ENCODE measurements at places on chromosomes 13 and 19.

- DNase-seq = no peak
Measured at GRCh38 chr19:29372921-29373797, 152.6 kb upstream of the VSTM2B start.

DNA sequence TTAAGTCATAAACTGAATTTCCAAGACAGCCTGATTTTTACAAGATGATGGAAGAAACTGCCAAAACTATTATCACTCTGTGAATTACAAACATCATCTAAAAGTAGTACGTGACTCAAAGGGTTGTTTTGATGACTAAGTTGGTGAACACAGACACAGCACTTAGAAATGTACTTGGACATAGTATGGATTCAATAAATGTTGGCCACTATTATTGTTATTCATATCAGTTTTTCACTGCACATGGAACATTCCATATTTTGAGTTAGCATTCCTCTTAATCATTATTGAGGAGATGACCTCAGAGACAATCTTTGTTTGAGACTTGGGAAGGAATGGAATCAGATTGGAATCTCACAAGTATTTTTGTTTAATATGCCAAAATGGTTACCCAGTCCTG lies 172.9 kb downstream of the OXGR1 start:
- DNase-seq = no peak

DNA sequence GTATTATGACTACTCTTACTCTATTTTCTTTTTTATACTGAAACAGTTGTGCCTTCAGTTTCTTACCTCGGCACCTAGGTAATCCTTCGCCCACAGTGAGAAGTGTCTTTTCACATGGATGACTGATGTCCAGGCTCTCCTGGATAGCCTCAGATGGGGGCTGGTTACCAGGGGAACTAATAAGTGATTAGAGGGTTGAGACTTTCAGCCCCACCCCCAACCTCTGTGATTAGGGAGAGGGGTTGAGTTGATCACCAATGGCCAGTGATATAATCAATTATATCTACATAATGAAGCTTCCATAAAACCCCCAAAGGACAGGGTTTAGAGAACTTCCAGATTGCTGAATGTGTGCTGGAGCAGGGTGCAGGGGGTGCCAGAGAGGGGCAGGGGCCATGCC lies 43.0 kb upstream of the GPR183 start:
- no peak for DNase-seq

DNA sequence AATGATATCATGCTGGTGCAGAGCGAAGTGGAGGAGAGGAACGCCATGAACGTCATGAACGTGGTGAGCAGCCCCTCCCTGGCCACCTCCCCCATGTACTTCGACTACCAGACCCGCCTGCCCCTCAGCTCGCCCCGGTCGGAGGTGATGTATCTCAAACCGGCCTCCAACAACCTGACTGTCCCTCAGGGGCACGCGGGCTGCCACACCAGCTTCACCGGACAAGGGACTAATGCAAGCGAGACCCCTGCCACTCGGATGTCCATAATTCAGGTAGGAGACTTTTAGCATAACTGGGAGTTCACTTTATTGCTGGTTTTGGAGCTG lies 3.3 kb downstream of the PCDH17 start:
- no peak for DNase-seq

DNA sequence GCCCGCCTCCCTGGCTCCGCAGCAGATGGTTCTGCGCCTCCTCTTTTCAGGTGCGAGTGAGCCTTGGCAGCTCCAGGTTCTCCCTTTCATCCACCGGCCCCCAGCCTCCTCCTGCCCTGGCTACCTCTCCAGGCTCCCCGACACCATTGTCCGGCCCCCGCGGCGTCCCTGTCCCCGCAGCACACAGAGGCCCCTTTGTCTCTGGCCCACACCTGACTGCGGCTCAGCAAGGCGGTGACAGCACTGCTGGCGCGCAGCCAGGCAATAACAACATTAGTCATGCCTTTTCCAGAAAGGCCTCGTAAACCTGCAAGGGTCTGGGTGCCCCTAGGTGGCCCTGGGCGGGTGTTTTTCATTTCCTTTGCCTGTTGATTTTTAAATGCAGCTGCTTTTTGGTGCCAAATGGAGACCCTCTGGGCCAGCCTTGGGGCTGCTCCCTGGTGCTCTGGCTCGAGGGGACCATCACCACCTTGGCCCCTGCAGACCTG lies 73.2 kb upstream of the MEDAG start:
- DNase-seq = no peak

DNA sequence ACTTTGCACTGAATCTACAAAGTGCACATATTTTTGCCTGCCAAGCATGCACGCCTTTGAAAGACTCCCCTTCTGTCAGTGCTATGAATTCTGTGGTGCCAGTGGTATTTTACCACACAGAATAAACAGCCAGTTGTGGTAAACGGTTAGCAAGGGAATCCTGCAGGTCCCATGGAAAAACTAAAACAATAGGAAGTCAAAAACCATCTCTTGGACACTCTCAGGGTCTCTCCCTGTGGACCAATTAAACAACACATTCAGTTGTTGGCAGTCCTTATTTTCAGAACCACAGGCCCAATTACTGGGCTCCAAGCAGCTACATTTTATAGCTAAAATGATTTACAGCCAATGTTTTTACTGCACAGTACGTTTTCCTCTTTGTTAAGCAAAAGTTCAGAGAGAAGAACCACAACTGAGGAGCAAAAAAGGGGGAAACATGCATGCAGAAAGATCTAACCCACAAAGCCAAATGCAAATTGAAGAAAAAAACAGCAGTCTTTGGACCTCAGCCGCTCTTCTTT lies 116.9 kb downstream of the KCTD12 start:
- no peak for DNase-seq

DNA sequence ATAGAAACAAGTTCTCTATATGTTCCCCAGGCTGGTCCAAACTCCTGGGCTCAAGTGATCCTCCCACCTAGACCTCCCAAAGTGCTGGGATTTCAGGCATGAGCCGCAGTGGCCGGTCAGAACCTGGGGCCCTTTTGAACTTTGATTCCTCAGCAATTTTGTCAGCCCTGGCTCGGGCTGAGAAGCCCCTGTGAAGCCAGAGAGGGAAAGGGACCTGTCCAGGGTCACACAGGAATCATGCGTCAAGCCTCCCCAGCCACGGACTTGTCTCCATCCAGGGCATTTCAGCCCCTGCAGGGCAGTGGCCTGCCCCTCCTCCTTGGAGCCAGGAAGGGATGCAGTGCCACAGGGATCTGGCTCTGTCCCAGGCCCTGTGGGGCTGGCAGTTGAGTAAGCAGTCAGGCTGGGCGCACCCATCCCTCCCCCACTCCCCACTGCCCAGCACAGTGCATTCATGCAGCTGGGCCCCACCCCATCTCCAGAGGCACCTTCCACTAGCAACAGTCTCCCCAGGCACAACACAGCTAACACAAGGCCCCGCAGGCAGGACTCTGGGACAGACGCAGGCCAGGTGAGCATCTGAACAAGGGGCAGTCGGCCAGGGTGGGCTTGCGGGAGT lies at the start of gene CAPS:
TSS of gene CAPS (plus strand) at position 516 of the 619 bp plus-strand sequence. CDS start 153 bp downstream, outside the sequence.
- DNase-seq = no peak

DNA sequence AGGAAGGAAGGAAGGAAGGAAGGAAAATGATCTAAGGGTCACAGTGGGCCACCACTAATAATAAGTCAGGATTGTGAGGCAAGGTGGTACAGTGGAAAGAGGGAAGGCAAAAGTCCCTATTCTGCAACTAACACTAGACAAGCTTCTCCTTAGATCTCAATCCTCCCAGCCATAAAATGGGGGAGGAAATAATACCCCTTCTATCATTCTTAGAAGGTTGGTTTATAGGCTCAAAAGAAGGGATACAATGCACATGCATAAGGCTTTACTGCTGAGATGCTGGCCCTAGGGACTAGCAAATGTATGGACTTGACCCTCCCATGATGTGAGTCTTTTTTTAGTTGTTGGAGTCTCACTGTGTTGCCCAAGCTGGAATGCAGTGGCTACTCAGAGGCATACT lies 167.7 kb upstream of the ZNF507 start:
- DNase-seq = no peak

DNA sequence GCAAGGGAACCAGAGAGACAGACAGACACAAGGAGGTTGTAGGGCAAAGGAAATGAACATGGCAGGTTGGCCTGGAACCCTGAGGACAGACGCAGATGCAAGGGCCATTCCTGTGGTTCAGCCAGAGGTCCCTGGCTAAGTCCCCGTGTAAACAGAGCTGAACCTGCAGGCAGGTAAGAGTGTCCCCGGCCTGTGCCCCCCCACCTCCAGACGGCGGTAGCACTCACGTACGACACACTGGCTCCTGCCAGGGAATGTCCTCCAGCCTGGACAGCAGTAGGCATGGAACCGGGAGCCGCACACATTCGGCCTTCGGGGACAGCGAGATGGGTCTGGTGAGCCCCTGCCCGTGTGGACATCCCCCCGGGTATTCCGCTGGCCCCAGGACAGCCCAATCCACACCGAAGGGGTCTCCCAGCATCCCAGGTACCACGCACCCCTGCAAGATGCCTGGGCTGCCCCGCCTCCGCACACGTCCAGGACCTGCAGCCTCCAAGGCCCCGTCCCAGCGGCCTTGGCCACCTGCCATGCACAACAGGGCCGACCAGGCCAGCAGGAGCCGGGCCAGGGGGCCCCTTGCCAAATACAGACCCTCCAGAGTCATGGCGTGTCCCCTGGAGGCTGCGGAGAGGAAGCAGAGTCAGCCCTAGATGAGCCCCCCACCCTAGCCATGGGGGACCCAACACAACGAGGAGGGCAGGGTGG lies 2.4 kb downstream of the FBN3 start:
- DNase-seq = no peak

- no peak for DNase-seq
Measured at GRCh38 chr19:55695511-55696290, 20.7 kb downstream of the EPN1 start.

GRCh38 chr19:45161738-45162607 lies 1.2 kb upstream of the NKPD1 start:
- no peak for DNase-seq

DNA sequence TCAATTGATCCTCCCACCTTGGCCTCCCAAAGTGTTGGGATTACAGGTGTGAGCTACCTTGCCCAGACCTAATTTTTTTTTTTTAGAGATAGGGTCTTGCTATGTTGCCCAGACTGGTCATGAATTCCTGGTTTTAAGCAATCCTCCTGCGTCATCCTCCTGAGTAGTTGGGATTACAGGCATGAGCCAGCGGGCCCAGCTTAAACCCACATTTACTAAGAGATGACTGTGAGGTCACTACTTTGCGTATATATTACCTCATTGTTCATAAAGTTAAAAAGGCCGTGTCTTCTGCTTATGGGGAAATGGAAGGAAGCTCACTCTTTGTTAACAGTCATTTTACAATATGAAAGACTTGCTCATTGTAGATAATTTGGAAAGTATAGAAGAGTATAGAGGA lies 39.6 kb upstream of the C1QTNF9 start:
- DNase-seq = no peak

- no peak for DNase-seq
Measured at GRCh38 chr19:45601524-45602374, at the start of gene GPR4. TSS of gene GPR4 (minus strand) at chr19:45602212. CDS start at chr19:45591866, 10,346 bp downstream.

GRCh38 chr19:6125571-6125989 lies 9.9 kb upstream of the ACSBG2 start:
- DNase-seq = no peak

GRCh38 chr13:69243366-69243765 lies 864.3 kb upstream of the ATXN8OS start:
- DNase-seq = no peak

DNA sequence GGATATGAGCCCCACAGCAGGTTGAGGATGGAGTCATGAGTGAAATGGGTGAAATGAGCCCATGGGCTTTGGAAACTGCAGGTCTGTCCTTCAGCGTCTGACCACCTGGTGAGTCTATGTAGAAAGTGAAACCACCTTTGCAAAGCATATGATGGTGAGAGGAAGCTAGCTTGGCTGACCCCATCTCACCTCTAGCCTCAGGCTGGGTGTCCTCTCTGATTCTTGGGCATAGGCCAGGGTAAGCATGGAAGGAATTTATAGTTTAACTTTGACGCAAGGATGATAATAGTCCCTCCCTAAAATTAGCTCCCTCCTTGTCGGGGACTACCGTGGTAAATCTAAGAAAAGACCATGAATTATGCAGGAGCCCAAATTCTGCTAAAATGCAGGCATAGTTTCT lies 16.8 kb upstream of the PSG9 start:
- DNase-seq = no peak

DNA sequence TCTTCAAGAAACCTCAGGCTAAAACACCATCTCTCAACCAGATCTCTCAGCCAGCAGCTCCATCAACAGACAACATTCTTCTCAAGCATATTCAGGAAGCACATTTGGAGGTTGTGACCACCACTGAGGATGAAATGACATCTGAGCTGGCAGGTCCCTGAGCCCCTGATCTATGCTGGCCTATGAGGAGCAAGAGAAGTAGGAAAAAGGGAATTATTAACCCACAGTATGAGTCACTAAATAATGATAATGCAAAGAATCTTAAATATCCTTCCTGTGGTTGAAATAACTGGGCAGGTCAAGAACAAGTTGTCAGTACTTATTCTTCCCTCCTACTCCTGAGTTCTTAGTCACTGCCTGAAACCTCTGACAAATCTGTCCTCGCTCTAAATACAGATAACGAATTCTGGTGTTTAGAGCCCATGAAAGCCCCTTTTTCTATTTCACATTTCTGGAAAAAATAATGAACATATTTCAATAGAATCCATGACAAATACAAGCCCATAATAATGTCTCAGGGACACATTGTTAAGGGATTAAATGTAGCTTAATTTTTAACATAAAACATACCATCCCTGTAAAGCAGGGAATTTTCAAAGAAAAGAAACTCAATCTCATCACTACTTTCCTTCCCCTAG lies 225.8 kb upstream of the IRS2 start:
- DNase-seq = peak; percentile 14

GRCh38 chr13:45496942-45497341 lies 32.2 kb downstream of the COG3 start:
- no peak for DNase-seq

- DNase-seq = no peak
Measured at GRCh38 chr19:41555748-41556147, 20.2 kb upstream of the CEACAM21 start.

DNA sequence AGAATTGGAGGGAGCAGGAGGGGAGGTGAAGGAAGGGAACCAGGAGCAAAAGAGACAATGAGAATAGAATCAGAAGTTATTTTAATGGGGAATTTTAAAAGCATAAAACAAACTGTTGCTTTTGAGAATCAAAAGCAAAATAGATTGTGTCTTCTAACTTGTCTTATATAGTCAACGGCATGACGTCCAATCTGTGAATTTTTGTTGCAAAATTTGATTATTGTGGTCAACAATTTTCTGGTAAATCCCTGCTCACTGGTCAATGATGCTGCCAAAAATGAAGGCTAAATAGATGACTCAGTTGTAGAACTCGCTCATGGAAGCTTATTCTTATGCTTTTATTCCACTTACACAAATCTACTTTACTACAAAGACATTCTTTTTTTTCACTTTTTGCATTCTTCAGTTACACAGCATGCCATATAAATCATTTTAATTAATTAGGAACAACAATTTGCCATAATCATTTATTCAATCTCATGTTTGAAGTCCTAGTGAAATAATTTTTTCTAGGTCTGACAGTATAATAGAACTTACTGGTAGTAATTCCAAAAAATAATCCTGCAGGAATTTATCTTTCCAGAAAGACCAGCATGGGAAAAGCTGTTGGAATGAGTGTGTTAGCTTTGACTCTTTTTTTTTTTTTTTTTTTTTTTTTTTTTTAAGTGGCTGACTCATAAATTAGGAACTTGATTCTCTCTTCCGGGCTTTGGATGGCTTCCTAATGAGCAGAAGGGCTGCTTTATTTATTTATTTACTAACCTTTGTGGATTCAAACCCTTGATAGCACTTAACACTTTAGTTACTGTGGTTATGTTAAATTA lies 256.9 kb downstream of the SPRY2 start:
- peak; percentile 52 for DNase-seq

GRCh38 chr13:90872491-90873025 lies 474.9 kb upstream of the MIR17HG start:
- no peak for DNase-seq
